Osteoblast (primary cell): ENCODE measurements at places on chromosomes 6 and 20. TPM values are rescaled to one million over a fixed set of nuclear protein-coding genes. Genes with fewer than 3 reads are reported as not detected.

DNA sequence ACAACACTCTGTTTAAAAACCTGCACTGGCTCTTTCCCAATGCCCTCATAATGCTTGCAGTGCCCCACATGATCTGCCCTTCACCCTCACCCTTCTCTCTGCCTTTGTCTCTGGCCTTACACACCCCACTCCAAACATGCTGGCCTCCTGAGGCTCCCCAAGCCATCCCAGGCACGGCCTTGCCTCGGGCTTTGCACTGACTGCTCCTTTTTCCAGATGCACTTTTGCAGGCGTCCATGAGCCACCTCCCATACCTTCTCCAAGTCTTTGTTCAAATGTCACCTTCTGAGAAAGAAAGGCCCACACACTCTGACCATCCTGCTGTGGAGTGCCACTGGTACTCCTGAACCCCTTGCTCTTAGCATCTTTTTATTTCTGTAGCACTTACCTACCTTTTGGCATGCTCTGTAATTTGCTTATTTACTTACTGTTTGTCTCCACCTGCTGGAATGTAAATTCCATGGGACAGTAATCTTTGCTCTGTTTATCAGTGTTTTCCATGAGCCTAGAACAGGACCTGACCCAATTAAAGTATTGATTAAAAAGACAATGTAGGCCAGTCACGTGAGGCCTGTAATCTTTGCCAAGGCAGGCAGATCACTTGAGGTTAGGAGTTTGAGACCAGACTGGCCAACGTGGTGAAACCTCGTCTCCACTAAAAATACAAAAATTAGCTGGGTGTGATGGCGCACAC lies 30.7 kb downstream of the GFRA4 start:
- H3K4me3 ChIP-seq, result no peak overlapping the region
- peaks cover 4% of the 10 kb centered on the region for H3K36me3 ChIP-seq
- DNase-seq, result no peak
- no peaks in the 10 kb centered on the region for H3K27me3 ChIP-seq

- peak overlapping the region; percentile 84 for H3K4me3 ChIP-seq
- DNase-seq, result no peak
- H3K36me3 ChIP-seq, result peaks cover 54% of the 10 kb centered on the region
- H3K27ac ChIP-seq, result peak overlapping the region; percentile 80
- H3K4me1 ChIP-seq, result peaks cover 26% of the 10 kb centered on the region
These were observed 571 bp downstream of the CSNK2B start for GRCh38 chr6:31666337-31666965.

DNA sequence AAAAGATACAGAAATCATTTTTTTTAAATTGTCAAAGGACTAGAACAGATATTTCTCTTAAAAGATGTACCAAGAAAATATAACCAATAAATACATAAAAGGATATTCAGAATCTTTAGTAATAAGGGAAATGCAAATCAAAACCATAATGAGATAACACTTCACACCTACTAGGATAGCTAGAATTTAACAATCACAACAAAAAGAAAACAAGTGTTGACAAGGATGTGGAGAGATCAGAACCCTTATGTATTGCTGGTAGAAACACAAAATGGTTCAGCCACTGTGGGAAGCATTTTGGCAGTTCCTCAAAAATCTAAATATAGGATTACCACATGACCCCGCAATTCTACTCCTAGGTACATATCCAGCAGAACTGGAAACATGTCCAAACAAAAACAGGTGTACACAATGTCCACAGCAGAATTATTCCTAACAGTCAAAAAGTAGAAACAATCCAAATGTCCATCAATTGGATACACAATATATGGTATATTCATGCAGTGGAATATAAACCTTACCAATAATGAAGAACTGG lies 211.0 kb downstream of the LRFN2 start:
- H3K4me1 ChIP-seq, result no peaks in the 10 kb centered on the region
- no peak overlapping the region for H3K4me3 ChIP-seq
- DNase-seq, result no peak
- H3K27ac ChIP-seq, result no peak overlapping the region

DNA sequence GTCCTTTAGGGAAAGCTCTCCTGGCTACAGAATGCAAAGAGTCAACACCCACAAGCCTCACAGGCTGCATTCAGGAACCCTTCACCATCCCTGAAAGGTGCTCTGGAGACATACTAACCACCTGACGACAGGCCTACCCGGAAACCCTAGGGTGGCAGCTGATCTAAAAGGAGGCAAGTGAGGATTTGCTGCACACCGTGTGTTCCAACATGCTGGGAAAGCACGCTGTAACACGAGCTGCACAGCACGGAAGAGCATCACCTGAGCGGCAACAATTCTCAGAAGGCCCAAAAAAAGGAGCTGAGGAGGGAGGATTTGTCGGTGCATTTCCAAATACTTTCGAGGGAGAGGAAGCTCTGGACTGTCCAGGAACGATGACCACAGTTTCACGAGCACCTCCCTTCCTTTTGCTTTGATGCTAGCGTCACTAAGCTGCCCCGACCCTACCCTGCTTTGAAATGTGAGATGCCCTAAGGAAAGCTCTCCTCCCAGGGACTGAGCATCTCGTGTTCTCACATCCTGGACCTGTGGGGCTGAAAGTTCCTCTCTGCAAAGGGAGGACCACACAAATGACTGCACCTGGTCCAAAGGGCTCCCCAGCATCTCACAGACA lies 87.0 kb downstream of the PPP1R3G start:
- no peak overlapping the region for H3K27ac ChIP-seq
- no peak overlapping the region for H3K4me3 ChIP-seq
- DNase-seq, result no peak
- peaks cover 7% of the 10 kb centered on the region for H3K4me1 ChIP-seq

The ENPP3 gene
- total RNA-seq, result under 0.01 TPM in 1 of 2 replicates, not detected in the other

GRCh38 chr20:13142143-13142542 lies 78.9 kb upstream of the ISM1 start:
- H3K36me3 ChIP-seq, result no peaks in the 10 kb centered on the region
- H3K4me1 ChIP-seq, result no peaks in the 10 kb centered on the region
- no peaks in the 10 kb centered on the region for H3K27me3 ChIP-seq
- no peak overlapping the region for H3K4me3 ChIP-seq
- DNase-seq, result no peak

The TNNC2 gene
- 0.29 and 0.36 TPM in 2 replicates for total RNA-seq

The SPACA1 gene
- not detected in 2 replicates for total RNA-seq

GRCh38 chr6:149149653-149150052 lies 167.9 kb upstream of the TAB2 start:
- H3K27me3 ChIP-seq, result peaks cover 7% of the 10 kb centered on the region
- DNase-seq, result no peak
- no peaks in the 10 kb centered on the region for H3K4me1 ChIP-seq
- H3K36me3 ChIP-seq, result no peaks in the 10 kb centered on the region
- H3K27ac ChIP-seq, result no peak overlapping the region

GRCh38 chr20:48875914-48876240 lies 45.6 kb upstream of the ARFGEF2 start:
- no peak overlapping the region for H3K4me3 ChIP-seq
- no peak overlapping the region for H3K27ac ChIP-seq
- no peaks in the 10 kb centered on the region for H3K4me1 ChIP-seq
- no peaks in the 10 kb centered on the region for H3K27me3 ChIP-seq

The IL20RA gene
- total RNA-seq, result 0.29 and 0.36 TPM in 2 replicates

DNA sequence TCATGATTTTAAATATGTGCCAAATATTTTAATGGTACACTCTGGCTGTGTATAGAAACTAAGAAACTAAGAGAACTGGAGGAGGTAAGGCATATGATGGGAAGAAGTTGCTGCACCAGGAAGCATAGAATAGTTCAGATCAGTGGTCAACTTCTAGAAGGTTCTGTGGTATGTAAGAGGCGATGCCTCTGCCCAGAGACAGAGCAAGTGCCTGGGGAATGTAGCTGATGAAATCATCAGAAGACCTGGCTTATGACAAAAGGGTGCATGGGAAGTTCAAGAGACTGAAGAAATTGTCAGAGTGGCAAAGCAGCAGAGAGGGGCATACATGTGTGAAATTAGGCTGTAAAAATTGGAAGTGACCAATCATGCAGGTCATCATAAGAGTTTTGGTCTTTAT lies 580.8 kb downstream of the BMP2 start:
- no peak overlapping the region for H3K27ac ChIP-seq
- H3K27me3 ChIP-seq, result no peaks in the 10 kb centered on the region
- H3K4me3 ChIP-seq, result no peak overlapping the region
- no peak for DNase-seq
- H3K4me1 ChIP-seq, result no peaks in the 10 kb centered on the region

DNA sequence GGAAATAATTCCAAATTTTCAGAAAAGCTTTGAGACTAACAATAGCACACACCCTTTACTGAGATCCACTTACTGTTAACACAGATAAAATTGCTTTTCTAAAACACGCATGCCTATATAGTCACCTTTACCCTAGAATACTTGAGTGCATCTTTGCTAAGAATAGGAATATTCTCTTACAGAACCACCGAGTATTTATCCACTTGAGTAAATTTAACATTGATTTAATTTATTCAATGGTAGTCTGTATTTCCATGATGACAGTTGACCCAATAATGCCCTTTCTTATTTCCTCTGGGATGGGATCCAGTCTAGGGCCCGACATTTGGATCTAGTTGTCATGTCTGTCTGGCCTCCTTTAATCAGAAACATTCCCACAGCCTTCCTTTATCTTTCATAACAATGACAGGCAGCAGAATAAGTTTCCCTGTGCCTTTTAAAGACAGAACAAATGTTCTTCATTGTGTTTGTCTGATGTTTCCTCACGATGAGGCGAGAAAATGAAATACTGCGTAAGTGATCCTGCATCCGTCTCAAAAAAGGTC lies 56.6 kb upstream of the ERVFRD-1 start:
- no peak for DNase-seq
- H3K4me1 ChIP-seq, result no peaks in the 10 kb centered on the region
- H3K36me3 ChIP-seq, result no peaks in the 10 kb centered on the region

DNA sequence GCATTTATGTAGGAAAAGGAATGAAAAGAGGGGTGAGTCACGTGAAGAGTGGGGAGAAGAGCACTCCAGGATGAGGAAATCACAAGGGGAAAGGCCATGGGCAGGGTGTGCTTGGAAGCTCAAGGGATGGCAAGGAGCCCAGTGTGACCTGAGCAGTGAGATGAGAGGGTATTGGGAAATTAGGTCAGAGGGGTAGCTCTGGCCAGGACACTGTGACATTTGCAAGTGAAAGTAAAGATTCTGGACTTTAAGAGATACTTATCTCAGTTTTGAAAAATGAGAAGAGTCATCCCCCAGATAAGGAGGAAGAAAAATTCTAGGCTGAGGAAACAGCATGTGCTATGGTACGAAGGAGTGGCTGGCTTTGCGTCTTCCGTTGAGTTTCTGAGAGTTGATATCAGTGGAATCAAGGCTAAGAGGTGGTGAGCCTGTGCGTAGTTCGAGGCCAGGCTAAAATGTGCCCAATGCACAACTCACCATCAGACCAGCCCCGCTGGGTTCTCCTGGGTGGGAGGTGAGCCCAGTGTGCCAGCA lies 79.9 kb downstream of the GCLC start:
- H3K4me1 ChIP-seq, result peaks cover 3% of the 10 kb centered on the region
- H3K4me3 ChIP-seq, result no peak overlapping the region

The SCUBE3 gene
- 30.4 and 62.5 TPM in 2 replicates for total RNA-seq

The COL19A1 gene
- under 0.01 TPM in 1 of 2 replicates, not detected in the other for total RNA-seq

The SOX12 gene
- 6.2 and 6.9 TPM in 2 replicates for total RNA-seq

GRCh38 chr6:1075444-1075843 lies 236.5 kb upstream of the FOXQ1 start:
- H3K27ac ChIP-seq, result no peak overlapping the region
- no peaks in the 10 kb centered on the region for H3K4me1 ChIP-seq
- H3K36me3 ChIP-seq, result no peaks in the 10 kb centered on the region
- no peaks in the 10 kb centered on the region for H3K27me3 ChIP-seq

DNA sequence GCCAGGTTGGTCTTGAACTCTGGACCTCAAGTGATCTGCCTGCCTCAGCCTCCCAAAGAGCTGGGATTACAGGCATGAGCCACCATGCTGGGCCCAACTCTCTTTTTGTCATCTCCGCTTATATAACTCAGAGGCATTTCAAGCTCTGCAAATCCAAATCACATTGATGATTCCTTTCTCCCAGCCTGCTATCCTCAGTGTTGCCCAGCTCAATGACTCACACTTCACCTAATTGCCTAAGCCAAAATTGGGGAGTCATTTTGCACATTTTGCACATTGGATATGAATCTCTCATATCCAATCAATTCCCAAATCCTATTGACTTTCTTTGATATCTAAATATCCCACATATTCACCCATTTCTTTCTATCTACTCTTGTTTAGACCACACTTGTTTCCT lies 3.9 kb downstream of the UTRN start:
- DNase-seq, result no peak
- H3K27ac ChIP-seq, result no peak overlapping the region
- no peak overlapping the region for H3K4me3 ChIP-seq

- H3K4me3 ChIP-seq, result no peak overlapping the region
- no peaks in the 10 kb centered on the region for H3K36me3 ChIP-seq
- H3K27ac ChIP-seq, result no peak overlapping the region
These were observed 66.0 kb downstream of the GPR6 start for GRCh38 chr6:110044096-110044495.

DNA sequence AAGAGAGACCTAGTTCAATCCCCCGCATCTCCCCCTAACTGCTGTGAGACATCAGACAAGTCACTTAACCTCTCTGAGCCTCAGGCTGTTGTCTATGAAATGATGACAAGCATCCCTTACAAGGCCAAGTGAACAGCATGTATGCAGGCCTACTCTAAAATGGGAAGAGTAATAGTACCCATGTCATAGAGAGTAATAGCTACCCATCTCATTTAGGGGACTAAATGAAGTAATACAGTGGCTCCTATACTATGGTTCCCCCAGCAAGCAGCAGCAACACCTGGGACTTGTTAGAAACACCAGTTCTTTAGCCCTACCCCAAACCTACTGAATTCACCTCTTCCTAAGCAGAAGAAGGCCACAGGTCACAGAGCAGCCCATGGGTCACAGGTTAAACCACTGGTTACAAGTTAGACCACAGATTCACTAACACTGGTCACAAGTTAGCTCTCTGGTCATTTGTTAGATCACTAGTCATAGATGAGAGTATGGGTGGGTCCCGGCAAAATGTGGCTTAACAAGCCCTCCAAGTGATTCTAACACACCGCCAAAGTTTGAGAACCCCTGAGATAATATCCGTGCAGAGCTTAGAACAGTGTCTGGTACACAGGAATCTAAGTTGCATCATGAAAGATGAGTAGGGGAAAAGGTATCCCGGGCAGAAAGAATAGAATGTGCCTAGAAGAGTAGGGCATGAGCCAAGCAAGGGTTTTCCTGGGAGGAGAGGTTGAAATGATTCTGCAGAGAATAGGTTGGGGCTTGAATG lies 1.4 kb downstream of the DEFB124 start:
- peak; percentile 61 for DNase-seq
- no peak overlapping the region for H3K27ac ChIP-seq

DNA sequence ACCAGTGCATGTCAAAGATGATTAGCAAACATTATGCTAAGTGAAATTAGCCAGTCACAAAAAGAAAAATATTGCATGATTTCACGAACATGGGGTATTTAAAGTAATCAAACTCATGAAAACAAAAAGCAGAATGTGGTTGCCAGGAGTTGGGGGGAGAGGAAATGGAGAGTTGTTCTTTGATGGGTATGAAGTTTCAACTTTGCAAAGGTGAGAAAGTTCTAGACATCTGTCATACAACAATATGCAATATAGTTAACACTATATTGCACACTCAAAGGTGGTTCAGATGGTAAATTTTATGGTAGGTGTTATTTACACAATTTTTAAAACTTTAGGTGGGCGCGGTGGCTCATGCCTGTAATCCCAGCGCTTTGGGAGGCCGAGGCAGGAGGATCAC lies 13.4 kb upstream of the GCNT2 start:
- H3K27me3 ChIP-seq, result no peaks in the 10 kb centered on the region
- no peak overlapping the region for H3K27ac ChIP-seq
- H3K36me3 ChIP-seq, result no peaks in the 10 kb centered on the region
- H3K4me3 ChIP-seq, result no peak overlapping the region

GRCh38 chr20:49347156-49347555 lies 69.3 kb upstream of the ZNFX1 start:
- no peaks in the 10 kb centered on the region for H3K27me3 ChIP-seq
- no peak overlapping the region for H3K27ac ChIP-seq
- peaks cover 16% of the 10 kb centered on the region for H3K4me1 ChIP-seq
- no peak overlapping the region for H3K4me3 ChIP-seq
- no peaks in the 10 kb centered on the region for H3K36me3 ChIP-seq
- no peak for DNase-seq

The RXRB gene
- total RNA-seq, result 19.2 and 20.9 TPM in 2 replicates
